ENCODE measurements at places on chromosomes 2 and 18. TPM values are rescaled to one million over a fixed set of nuclear protein-coding genes. Genes with fewer than 3 reads are reported as not detected.

DNA sequence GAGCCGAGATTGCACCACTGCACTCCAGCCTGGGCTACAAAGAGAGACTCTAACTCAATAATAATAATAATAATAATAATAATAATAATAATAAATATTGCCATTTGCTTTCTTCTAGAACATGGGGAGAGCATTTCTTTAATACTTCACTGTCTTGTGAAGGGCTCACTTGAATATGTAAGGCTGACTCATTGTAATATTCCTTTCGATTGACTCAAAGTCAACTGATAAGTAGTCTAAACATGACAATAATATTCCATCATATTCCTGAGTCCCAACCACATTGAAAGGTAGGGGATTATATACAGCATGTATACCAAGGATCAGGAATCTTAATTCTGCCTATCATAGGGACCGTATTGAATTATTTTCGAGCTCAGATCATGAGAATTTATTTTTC lies 949.2 kb downstream of the DSC3 start:
- DNase-seq = no peak

GRCh38 chr18:5914016-5914415 lies 18.7 kb upstream of the TMEM200C start:
- no peak for DNase-seq

GRCh38 chr18:25345081-25345866 lies 6.7 kb downstream of the ZNF521 start:
- DNase-seq = no peak

DNA sequence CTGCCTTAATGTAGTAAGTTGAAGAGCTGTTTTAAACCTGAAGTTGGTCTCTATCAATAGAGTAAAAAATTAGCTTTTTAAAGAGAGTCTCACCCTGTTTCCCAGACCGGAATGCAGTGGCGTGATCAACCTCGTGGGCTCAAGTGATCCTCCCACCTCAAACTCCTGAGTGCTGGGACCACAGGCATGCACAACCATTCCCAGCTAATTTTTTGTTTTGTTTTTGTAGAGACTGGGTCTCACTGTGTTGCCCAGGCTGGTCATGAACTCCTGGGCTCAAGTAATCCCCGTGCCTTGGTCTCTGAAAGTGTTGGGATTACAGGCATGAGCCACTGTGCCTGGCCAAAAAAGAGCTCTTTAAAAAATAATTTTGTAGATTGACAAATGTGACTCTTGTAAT lies 40.3 kb downstream of the CRIM1 start:
- DNase-seq = no peak

- DNase-seq = peak; percentile 24
Observed at GRCh38 chr2:112162956-112163355, 24.8 kb downstream of the FBLN7 start.

DNA sequence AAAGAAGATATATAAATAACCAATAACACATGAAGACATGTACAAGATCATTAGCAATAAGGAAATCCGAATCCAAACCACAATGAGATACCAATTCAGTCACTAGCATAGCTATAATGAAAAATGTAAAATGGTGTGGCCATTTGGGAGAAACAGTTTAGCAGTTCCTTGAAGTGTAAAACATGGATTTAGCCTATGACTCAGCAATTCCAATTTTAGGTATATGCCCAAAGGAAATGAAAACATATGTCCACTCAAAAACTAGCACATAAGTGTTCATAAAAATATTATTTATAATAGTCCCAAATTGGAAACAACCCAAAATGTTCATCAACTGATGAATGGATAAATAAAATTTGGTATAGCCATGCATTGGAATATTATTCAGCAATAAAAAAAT lies 165.5 kb upstream of the CRIM1 start:
- no peak for DNase-seq

GRCh38 chr2:98505311-98505808 lies 60.7 kb downstream of the INPP4A start:
- peak; percentile 69 for DNase-seq

- DNase-seq = no peak
Observed at GRCh38 chr2:174031226-174031625, 66.1 kb upstream of the SP3 start.

GRCh38 chr2:142602418-142602989 lies 275.0 kb upstream of the KYNU start:
- DNase-seq = no peak

DNA sequence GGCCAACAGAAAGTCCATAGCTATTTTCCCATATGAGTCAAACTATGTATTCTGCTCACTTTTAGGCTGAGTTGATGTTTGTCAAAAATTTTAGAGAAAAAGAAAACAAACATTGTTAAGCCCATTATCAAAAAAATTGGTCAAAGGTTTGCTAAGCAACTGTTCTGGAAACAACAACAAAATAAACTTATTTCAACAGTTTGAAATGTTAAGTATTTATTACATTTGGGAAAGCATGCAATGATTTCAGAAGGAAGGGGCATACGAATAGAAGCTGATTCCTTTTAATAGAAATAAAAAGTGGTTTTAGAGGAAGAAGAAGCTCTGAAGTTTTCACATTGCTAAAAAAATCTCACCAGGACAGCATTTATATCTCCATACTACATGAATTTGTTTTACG lies 1837.5 kb upstream of the CELF4 start:
- DNase-seq = no peak

GRCh38 chr2:8448824-8449556 lies 232.9 kb upstream of the ID2 start:
- no peak for DNase-seq

DNA sequence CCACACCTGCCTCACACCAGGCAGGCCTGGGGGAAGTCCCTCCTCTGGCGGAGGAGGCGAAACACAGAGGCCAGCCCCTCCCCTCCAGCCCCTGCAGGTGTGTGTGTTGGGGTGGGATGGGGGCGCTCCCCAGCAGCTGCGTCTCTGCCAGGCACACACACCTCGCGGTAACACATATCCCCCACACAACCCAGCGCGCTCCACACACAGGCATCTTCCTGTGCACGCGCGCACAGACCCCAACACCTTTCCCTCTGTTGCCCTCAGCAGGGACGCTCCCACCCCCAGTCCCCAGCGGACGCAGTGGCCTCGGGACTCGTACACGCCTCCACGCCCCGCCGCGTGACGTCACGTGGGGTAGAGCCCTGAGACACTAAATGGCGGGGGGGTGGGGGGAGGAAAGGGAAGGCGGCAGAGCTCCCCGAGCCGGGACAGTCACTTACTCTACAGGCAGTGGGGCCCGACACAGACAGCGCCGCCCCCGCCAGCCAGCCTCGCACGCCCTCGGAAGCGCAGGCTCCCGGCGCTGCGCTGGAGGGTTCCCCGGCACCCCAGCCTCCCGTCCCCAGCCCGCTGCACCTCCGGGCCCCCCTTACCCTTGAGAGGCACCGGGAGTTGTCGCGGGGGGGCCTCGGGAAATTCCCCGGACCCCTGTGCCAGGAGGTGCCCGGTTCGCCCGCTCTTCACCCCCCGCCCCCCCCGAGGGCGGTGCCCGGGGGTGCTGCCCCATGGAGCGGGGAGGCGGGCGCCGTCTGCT lies at the start of gene WNT10A:
Gene WNT10A (plus strand): TSS at position 751 of the 757 bp plus-strand sequence. CDS start 144 bp downstream, outside the sequence.
- DNase-seq = no peak

The SYT4 gene
- not detected for total RNA-seq

The SMAD4 gene
- total RNA-seq = 93.4 TPM

The EPHA4 gene
- 106 TPM for total RNA-seq

The CRYBA2 gene
- total RNA-seq = not detected

The PAX8 gene
- 1.9 TPM for total RNA-seq

The CNGA3 gene
- total RNA-seq = not detected

All from right cardiac atrium (tissue), 5 donors.